ENCODE measurements at places on chromosomes 3 and 15.

DNA sequence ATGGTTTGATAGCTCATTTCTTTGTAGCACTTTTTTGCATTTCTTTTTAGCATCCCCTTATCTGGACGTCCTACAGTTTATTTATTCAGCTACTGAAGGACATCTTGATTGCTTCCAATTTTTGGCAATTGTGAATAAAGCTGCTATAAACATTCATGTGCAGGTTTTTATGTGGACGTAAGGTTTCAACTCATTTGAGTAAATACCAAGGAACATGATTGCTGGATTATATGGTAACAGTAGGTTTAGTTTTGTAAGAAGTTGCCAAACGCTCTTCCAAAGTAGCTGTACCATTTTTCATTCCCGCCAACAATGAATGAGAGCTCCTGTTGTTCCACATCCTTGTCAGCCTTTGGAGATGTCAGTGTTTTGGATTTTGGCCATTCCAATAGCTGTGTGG, 29.5 kb upstream of the ACTL6A start:
- no peak for DNase-seq

GRCh38 chr3:126607214-126607908, 47.6 kb downstream of the TXNRD3 start:
- peak; percentile 19 for DNase-seq

GRCh38 chr3:46417841-46418611, 11.0 kb downstream of the CCRL2 start:
- DNase-seq = no peak

DNA sequence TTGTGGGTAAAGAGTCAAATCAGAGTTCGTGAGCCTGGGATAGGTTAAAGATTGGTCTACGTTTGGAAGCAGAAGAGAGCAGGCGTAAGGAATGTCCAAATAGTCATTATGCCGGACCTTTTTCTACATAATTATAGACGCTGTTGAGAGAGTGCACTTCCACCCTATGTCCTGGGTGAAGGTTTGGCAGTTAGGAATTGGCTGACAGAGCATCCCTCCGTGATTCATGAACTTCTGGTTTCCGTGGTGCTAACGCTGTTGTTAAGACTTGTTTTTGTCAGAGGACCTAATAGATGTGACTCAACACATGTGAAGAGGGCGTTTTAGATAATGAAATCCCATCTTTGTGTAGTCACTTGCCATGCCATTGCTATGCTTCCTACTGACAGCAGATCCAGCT, 1.1 kb downstream of the EAF1 start:
- no peak for DNase-seq

DNA sequence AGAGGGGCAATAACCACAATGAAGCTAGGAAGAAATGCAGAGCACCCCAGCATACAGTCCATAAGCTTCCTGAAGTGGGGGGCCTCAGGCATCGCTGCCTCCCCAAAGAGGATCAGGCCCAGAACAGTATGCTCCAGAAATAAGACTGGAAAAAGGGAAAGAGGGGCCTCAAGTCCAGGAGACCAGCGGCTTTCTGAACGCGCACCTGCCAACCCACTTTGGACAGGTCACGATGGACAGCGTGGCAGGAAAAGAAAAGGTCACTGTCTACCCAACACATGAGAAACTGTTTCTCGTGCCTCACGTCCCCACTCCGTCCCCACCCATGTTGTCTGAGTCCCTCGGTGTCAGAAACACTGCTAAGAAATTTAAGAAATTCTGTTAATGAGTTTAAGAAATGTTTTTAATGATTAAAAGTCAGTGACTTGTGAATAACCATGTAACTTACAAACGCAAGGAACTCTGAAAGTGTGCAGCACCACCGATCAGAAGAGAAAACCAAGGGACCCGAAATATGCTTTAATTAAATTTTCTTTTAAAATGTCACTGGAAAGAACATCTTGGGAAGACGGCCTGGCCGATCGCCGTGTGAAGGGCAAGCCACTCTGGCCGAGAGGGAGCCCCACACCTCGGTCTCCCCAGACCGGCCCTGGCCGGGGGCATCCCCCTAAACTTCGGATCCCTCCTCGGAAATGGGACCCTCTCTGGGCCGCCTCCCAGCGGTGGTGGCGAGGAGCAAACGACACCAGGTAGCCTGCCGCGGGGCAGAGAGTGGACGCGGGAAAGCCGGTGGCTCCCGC, 1.7 kb upstream of the PPARG start:
- no peak for DNase-seq

DNA sequence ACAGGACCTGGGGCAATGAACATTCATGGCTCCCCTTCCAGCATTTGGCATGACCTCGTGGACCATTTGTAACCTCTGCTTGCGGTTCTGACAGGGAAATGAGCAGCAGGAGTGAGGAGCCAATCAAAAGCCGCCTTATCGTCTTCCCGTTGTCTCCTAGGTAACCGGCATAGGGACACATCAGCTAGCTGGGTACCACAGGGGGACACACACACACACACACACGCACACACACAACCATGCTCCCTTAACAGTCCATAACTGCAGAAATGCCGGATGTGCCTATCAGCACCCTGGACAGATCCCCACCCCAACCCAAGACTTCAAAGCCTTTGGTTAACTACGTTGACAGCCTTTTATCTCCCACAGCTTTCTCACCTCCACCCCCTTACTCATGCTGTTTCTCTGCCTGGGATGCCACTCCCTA, 53.4 kb upstream of the CCDC174 start:
- DNase-seq = peak; percentile 28

- DNase-seq = no peak
These were observed 36.7 kb downstream of the MEGF11 start for GRCh38 chr15:66216806-66217205.

DNA sequence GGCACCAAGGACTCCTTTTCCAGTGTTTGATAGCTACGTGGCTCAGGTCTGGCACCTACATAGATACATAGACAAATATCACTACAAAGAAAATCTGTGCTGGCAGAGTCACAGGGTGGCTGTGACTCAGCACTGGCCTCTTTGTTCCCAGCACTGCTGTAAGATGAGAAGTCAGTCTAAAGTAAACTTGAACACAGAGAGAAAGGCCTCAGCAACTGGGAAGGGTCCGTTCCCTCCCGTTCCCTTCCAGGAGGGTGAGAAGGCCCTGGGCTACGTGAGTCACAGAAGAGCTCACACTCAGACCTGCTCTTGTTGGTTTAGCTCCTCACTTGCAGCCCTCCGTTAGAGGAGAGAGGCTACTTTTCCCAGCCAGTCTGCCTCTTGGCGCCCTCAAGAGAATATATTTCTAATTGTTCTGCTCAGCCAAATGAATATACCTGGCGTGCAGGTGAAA, 23.1 kb downstream of the ANXA2 start:
- DNase-seq = no peak

DNA sequence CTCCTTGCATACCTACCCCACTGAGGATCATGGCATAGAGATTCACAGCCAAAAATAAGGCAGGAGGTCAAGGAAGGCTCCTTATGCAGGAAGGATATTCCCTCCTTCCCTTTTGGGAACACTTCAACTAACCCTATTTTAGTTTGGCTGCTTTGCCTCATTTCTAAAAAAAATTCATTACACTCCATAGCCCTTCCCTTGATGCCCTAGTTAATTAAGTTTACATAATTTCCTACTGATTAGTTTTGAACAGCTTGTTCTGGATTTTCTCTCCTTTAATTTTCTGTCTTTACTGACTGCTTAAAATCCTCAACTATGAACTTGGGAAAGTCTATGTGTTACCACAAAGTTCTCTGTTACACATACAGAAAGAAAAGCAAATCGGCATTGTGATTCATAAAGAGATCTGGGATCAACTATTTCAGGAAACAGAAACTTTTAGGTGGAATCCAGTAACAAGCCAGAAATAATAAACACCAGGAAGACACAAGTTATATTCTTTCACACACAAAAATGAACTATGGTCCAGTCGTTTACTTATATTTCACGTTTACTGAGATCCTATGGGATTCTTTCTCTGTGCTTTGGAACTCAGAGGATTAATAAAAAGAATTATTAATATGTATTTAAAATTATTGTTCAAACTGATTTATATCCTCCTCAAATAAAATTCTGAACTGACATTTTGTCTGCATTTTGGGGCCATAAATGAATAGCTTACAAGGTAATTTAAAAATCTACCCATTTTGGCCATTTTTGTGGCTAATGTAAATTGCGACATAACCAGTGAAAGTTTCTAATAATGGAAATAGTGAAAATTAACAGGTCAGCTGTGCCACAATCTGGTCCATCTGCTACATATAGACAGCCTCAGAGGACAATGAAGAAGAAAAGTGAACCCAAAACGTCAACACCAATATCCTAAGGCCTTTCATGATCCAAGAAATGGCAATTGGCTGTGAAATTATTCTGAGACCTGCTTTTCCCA, 113.8 kb downstream of the FRMD5 start:
- no peak for DNase-seq

- no peak for DNase-seq
These were observed 28.3 kb downstream of the CYP19A1 start for GRCh38 chr15:51310064-51310463.

DNA sequence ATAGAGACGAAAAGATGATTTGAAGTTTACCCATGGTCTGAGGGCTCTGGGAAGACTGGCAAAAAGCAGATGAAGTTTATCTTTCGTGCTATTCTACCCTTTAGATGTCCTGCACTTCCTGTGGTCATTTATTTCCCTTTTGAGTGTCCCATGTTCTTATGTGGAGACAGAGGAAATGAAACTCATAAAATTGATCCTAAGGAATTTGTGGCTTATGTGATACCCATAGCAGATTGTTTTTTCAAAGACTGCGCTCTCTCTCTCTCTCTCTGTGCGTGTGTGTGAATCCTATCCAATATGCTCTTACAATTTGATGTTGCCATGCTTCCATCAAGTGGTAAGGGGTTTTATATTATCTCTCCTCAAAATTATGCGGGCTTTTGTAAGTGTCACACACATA, 607.5 kb upstream of the DPPA4 start:
- no peak for DNase-seq

DNA sequence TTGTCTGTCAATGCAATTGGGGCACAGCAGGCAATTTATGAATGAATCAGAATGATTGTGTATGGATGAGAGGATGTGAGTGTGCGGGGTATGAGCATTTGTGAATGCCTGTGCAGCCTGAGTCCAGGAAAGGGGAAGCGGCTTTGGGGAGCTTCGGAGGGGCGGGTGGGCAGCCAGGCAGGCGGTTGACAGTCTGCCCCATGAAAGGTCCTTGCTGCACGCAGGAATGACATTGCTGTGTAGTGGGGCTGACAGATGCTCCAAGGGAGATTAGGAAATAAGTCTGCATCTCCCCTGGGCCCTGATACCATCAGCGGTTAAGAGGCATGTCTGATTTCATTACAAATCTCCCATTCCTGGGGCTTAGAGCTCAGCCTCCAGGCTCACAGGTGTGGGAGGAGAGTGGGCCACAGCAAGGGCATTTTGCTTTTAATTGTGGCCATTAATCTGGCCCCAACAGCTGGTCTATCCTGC, 26.4 kb upstream of the TSPAN3 start:
- DNase-seq = peak; percentile 53

DNA sequence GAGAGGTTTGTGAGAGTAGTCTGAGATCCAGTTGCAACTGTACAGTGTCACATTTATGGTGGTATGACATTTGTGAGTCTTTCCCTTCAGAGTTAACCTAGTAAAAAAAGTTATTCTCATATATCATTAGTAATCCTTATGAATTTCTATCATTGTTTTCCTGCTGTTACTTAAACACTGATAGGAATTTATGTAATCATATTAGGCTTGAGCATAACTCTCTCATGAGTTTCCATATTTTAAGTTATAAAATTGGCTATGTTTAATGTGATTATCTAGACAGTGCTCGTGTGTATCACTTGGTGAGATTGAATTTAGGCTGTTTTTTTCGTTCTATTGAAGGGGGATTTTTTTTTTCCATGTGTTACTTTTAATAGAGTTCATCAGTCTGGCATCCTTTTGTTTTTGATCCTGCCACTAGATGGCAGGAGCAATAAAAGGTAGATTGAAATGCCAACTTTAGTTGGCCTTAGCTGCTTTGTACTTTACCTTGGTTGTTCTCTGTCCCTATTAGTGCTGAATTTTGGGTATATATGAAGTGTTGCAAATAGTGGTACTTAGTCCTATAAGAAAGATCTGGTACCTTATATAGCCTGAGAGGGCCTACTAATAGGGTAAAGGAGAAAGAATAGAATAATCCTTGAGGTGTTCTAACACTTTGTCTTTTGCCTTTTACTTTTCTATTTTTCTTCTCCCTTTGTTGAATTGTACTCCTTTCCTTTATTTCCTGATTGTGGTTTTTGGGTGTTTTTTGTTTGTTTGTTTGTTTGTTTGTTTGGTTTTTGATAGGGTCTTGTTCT, 17.9 kb downstream of the STT3B start:
- DNase-seq = peak; percentile 51

DNA sequence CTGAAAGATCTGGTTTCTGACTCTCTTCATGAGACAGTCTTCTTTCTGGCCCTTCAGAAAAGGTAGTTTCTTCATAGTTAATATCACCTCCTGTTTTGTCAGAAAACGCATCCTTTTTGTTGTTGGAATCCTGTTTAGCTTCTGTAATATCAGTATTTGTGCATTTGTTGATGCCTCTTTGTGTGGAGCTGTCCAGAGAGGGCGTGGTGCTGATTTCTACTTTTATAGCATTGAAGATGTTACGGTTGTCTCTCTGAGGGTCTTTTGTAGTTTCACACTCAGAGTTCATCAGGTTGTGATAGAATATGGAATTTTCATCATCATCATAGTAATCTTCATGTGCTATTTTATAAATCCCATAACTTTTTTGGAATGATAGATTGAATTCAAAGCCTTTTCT, 8.9 kb downstream of the GPR149 start:
- peak; percentile 32 for DNase-seq

DNA sequence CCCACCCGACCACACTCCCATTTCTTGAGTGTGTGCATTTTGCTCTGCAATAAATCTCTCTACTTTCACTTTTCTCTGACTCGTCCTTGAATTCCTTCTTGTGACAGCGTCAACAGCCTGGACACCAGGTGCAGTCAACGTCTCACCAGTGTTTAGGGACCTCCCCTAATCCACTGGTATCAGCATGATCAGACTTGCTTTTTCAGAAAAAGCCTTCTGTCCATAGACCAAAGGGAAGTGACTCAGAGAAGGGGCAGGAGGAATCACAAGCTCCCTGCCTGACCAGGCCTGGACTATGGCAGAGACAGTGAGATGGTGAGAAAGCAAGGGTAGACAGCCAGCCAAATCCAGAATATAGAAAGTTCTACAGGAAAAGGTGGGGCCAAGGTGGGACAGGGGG, 15.5 kb downstream of the CCR5 start:
- DNase-seq = no peak

- no peak for DNase-seq
These were observed 580.2 kb downstream of the ZIC1 start for GRCh38 chr3:147989344-147989743.

- no peak for DNase-seq
These were observed 7.7 kb downstream of the PLD1 start for GRCh38 chr3:171802590-171802956.

DNA sequence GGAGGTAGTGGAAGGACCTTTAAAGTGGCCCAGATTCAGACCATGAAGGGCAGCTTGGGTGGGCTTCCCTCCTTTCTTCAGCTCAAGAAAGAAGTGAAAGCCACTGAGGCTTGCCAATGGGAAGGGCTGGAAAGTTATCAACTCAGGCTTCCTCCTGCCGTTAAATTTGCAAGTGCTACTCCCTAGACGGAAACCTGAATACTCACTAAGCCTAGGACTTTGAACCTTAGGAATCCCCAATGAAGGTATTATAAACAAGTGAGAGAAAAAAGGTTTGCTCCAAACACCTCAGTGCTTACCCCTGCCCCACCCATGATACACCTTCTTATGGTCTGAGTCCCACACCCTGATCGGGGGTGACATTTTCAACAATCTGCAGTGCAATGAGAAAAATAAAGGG, 396.4 kb downstream of the SHQ1 start:
- DNase-seq = no peak
